ENCODE measurements at places on chromosomes 6 and 20.
A peak's percentile ranks its signal among the peaks of the same experiment; 100 is the strongest.

DNA sequence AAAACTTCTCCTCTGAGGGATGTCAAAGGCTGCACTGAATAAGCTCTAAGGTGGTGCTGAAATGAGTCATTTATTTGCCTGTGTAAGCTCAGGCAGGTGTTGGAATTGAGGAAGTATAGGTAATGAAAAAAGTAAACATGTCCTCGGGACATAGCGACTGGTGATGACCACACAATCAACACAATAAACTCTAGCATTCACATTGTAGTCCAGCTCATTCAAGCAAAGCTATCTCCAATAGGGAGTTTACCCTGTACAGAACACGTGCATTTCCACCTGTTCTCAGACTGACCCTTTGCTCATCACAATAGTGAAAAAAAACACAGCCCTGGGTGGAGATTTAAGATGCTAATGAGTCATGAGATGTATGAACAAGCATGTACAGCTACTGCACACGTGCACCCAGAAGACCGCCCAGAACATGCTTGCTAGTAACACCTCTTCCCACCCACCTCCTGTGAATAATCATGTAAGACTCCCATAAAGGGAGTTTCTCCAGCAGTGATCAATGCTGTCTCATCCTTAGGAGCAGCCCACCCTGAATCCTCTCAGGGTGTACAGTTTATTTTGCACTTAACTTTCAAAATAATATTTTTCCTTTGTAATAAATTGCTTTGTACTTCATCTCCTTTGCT is 33.0 kb upstream of the POU5F1 start:
- DNase-seq, result no peak

DNA sequence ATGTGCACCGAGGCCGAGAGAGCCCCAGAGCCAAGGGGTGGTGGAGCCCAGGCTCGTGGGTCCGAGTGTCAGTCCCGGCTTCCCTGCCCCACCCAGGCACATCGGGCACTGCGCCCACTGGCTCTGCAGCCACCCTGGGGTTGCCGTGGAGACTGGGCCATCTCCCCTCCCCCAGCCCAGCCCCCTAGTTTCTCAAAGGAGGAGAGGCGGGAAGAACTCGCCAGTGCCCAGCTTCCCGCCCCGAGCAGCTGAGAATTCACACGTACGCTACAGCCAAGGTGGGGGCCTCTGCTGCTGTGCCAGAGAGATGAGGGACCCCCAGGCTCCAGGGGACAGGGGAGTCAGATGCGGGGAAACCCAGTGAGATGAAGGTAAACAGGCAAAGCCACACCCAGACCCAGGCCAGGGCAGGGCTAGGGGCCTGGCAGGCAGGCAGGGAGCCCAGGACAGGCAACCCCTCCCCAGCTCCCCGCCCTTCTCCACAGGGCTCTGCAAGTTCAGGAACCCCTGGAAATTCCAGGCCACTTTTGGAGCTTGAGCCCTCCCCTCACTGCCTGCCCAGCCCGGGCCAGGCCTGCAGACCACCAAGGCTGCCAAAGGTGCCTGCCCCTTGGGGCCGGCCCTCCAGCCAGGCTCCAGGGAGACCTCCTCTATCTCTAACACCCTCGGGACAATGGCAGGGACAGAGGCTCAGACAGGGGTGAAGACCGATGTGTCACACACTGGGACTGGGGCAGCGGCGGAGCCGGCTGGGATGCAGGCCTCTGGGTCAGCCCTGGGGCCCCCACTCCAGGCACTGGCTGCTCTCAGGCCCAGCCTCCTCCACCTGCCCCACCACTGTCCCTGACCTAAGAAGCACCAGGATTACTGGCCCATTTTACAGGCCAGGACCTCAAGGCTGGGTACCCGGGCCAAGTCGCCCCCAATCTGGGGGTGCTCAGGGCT is 6.0 kb downstream of the LAMA5 start:
- no peak for DNase-seq

GRCh38 chr6:106693418-106693817 is 64.0 kb downstream of the QRSL1 start:
- DNase-seq, result no peak

- DNase-seq, result no peak
Observed at GRCh38 chr20:48406912-48407340, 420.9 kb downstream of the PREX1 start.

GRCh38 chr6:155291291-155291690 is 23.0 kb downstream of the TFB1M start:
- DNase-seq, result no peak

- DNase-seq, result no peak
Observed at GRCh38 chr6:162685586-162685985, 42.0 kb downstream of the PRKN start.

DNA sequence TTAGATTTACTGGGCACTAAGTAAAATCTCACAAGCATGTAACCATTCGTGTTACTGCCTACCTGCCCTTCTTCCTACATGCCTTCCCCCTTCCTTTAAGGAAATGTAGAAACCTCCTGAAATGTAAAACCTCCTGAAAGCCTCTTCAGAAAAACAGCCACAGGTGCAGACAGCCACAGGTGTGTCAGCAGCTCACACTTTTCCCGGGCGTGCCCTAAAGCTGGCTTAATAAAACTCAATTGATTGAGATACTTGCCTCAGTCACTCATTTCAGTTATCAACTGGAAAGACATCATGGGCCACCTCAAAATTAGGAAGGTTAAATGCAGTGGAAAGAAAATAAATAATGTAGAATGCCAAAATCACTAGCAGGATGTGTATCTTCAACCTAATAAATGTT is 23.1 kb upstream of the PBOV1 start:
- no peak for DNase-seq

- DNase-seq, result peak; percentile 19
Observed at GRCh38 chr6:108592371-108593337, 31.9 kb downstream of the FOXO3 start.

GRCh38 chr20:19540392-19540791 is 217.7 kb upstream of the RIN2 start:
- DNase-seq, result no peak

DNA sequence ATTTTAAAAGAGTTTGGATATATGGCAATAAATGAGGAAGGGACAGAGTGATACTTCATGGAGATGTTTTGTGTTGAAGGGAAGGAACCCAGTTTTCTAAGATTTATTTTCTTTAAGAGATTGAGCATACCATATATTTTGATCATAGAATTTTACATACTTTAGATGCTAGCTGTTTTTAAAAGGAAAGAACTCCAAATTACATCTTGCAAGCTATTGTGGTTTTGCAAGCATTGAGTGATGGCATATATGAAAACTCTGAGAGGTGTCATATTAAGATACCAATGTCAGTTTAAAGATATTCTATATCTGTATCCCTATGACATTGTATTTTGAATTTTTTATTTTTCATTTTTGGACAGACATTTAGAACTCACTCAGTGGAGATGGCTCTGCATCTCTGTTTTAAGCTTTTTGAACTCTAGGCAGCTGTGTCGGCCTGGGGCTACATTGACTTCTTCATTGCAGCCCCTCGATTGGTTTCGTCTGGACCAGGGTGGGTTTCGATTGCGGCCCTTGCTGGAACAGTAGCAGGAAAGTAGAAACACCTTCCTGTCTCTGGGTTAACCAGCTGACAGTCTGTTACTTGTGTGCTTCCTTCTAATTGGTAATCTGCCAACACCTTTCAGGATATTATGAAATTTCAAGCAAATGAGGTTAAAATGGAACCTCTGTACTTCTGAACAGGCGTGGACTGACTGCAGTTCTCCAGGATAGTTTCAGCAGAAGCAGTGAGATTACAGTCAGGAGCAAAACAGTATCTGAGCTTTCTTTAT is 14.0 kb downstream of the IGF2R start:
- DNase-seq, result no peak

DNA sequence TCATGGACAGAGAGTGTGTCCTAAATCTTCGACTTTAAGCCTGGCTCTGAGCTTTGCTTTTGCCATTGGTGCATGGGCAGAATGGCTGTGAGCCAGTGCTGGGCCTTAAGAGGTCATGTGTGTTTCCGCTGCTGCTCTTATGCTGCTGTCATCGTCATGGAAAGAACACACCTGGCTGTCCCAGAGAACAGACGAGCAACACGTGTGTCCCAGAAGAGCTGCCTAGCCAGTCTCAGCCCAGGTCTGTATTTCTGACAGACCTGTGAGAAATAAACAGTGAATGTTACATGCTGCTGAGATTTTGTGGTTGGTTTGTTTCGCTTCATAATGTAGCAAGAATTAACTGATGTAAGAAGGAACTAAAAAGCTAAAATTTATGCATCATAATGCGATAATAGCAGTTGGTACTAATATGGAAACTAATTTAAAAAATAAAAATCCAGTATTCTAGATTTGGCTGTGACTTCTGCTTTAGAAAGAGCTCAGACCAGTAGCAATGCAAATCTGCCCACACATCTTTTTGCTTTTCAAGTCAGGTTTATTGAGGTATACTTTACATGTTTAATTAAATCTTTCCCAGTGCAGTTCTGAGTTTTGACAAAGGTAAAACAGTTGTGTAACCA is 11.5 kb upstream of the SCP2D1 start:
- DNase-seq, result no peak

GRCh38 chr6:154805288-154805911 is 72.2 kb downstream of the SCAF8 start:
- no peak for DNase-seq

GRCh38 chr6:121354764-121355163 is 20.5 kb upstream of the TBC1D32 start:
- DNase-seq, result no peak

GRCh38 chr20:53736122-53736756 is 142.6 kb upstream of the ZNF217 start:
- no peak for DNase-seq

GRCh38 chr6:12401200-12401599 is 111.0 kb downstream of the EDN1 start:
- no peak for DNase-seq

GRCh38 chr6:105651969-105652368 is 249.1 kb upstream of the PREP start:
- no peak for DNase-seq

Data from substantia nigra (tissue), 51 donors.